ENCODE measurements at places on chromosomes 7 and 10. TPM values are rescaled to one million over a fixed set of nuclear protein-coding genes. Genes with fewer than 3 reads are reported as not detected.

The BMPER gene
- 8.1 TPM for total RNA-seq

The VWA2 gene
- total RNA-seq, result 2.8 TPM

The DLX6 gene
- 3.1 TPM for total RNA-seq

The FAM131B gene
- 99.5 TPM for total RNA-seq

The PPIA gene
- 687 TPM for total RNA-seq

The RAB18 gene
- total RNA-seq, result 96.1 TPM

The FRA10AC1 gene
- 61.0 TPM for total RNA-seq

The NXPH1 gene
- total RNA-seq, result 33.5 TPM

The ACSM6 gene
- total RNA-seq, result not detected

The GALNT17 gene
- total RNA-seq, result 17.2 TPM

The CALHM1 gene
- not detected for total RNA-seq

The EBF3 gene
- total RNA-seq, result 0.31 TPM

The UBE2D1 gene
- 60.1 TPM for total RNA-seq

The PVRIG gene
- not detected for total RNA-seq

The TRIM74 gene
- not detected for total RNA-seq

The SLC39A12 gene
- total RNA-seq, result 2.5 TPM

The DNAJC1 gene
- total RNA-seq, result 43.2 TPM

The MNX1 gene
- not detected for total RNA-seq

The RPEL1 gene
- not detected for total RNA-seq
